ENCODE measurements at places on chromosomes 12 and 14.

DNA sequence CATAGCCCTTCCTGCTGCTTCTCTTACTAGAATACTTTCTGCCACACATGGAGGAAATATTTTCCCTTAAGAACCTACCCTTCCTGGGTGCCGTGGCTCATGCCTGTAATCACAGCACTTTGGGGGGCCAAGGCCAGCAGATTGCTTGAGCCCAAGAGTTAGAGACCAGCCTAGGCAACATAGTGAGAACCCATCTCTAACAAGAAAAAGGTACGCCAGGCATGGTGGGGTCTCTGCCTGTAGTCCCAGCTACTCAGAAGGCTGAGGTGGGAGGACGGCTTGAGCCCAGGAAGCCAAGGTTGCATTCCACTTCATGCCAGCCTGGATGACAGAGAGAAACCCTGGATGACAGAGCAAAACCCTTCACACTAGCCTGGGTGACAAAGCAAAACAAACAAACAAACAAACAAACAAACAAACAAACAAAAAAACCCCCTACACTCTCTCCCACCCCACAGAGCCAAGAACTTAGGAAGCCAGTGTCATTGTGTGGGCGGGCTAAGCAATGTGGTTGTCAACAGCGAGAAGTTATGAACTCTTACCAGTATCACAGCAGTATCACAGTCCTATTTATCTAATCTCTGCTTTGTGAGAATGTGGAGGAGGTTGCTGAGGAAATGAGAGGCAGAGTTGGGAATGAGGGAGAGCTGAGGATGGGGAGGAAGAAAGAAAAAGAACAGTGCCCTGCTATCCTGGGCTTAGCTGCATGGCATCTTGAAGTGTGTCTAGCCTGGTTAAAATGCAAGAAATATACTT lies 53.8 kb upstream of the CLEC14A start:
- DNase-seq, result no peak

- DNase-seq, result no peak
These were observed 180.7 kb downstream of the PHLDA1 start for GRCh38 chr12:75850721-75851462.

DNA sequence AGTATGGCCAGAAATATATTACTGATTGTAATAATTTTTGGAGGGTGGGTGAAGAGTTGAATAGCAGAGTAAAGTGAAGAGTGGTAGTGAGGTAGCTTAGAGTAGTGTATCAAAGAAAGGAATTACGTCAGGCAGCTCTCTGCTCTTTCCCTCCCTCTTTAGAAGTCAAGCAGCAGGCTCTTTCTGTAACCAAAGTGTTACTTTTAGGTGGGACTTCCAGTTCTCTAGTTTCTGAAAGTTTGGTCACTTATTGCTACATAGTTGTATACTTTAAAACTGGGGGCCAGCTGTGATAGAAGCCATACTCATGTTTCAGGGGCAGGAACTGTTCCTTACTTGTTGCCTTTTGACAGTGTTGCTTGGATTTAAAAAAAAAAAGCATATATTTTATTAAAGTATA lies 30.6 kb downstream of the ATF7IP start:
- DNase-seq, result no peak

GRCh38 chr14:61264010-61264571 lies 17.0 kb downstream of the TMEM30B start:
- no peak for DNase-seq

- DNase-seq, result no peak
These were observed 95.7 kb upstream of the SOX5 start for GRCh38 chr12:24044941-24045703.

GRCh38 chr12:32379213-32379612 lies 20.1 kb upstream of the FGD4 start:
- DNase-seq, result no peak

DNA sequence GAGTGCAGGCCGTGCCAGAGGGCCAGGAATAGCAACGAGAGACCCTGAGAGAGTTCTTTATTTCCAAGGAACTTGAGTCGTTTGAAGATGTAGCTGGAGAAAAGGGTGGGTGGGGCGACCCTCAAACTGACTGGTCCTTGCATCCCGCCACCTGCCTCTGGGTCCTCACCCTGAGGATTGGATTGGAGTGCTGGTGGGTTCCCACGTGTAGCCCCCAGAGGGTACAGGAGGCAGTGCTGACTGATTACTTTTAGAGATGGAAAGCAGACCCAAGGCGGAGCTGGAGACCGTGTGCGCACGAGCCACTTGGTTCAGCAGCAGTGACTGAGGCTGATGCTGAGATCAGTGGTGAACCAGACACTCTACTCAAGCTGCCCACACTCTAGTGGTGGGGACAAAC lies 6.9 kb downstream of the EMG1 start:
- DNase-seq, result no peak

GRCh38 chr14:38522724-38523123 lies 266.8 kb upstream of the CLEC14A start:
- no peak for DNase-seq

DNA sequence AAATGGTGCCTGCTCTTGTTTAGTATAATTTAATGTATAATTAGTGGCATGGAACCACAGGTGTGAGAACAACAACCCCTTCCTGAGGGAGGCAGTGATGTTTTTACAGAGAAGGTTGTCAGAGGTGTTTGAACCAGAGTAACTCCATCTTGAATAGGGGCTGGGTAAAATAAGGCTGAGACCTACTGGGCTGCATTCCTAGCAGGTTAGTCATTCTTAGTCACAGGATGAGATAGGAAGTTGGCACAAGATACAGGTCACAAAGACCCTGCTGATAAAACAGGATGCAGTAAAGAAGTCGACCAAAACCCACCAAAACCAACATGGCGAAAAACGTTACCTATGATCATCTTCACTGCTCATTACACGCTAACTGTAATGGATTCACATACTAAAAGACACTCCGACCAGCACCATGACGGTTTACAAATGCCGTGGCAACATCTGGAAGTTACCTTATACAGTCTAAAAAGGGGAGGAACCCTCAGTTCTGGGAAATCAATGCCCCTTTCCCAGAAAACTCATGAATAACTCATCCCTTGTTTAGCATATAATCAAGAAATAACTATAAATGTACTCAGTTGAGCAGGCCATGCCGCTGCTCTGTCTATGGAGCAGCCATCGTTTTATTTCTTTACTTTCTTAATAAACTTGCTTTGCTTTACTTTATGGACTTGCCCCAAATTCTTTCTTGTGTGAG lies 47.8 kb upstream of the LTA4H start:
- no peak for DNase-seq

DNA sequence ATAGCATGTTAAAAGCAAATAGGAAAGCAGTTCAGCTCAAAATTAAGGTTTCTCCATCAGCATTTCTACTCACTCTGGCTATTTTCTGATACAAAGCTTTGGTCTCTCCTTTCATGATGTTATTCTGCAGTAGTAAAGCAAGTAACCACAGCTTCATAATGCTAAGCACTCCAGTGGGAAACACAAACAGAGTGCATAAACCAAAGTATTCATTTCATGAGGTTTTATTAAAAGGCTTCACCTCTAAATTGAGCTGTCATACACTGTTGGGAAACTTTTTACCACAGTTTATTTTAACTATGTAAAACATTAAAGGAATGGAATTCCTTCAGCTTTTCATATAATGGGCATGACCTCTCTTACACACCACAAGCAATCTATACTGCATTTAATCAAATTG lies 157.9 kb upstream of the LMO3 start:
- DNase-seq, result no peak

DNA sequence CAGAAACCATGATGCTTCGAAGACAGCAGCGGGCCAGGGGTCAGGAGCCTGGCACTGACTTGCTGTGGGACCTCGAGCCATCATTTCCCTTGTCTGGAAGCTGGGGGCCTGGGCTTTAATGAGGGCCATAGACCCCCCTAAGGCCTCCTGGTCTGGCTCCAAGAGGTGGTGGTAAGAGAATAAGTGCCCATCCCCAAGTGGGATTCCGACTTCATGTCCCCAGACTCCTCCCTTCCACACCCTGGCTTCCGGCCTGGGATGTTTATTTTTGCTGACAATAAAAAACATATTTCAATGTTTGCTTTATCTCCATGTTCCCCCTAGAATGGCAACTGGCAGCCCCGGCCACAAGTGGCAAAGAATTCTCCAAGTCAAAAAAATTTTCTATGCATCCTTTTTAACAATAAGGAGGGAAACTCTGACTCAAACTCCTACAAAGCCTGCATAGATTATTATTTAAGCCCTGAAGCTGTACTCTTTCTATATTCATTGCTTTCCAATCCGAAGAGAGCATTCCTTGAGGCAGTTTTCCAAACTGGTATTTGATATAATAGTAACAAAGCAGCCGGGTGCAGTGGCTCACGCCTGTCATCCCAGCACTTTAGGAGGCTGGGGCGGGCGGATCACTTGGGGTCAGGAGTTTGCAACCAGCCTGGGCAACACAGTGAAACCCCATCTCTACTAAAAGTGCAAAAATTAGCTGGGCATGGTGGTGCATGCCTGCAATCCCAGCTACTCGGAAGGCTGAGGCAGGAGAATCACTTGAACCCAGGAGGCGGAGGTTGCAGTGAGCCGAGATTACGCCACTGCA lies 84.0 kb downstream of the ITPK1 start:
- DNase-seq, result no peak

DNA sequence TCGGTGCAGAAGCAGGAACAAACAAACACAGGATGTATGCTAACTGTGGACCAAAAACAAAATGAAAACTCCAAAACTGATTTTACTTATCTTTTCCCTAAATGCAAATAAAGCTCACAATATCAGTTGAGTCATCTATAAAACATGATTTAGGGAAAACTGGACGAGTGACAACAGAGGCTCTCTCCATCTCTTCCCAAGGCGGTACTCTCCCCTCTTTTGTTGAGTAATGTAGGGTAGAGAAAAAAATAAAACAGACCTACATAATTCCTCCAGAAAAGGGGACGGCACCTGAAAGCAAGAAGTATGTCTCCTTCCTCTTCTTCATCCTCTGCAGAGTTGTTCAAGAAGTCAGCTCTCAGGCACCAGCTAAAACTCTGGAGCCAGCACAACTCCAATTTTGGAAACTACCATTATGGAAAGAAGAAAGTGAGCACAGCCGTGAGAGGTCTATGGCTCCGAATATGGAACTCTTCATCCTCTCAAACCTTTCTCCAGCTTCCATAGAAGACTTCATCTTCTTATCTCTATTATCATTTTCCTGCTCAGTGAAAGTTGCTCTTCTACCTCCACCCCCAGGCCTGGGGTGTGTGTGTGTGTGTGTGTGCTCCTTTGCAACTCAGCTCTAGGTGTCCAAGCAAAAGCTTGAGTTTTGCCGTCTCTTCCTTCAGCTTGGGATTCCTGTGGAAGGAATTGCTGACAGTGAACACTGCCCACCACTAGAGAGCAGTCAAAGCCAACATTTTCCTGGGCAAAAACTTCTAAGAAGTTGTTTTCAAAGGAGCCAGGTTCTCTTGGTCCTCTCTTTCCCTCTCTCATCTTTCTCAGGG lies 155.4 kb downstream of the DIO2 start:
- no peak for DNase-seq

DNA sequence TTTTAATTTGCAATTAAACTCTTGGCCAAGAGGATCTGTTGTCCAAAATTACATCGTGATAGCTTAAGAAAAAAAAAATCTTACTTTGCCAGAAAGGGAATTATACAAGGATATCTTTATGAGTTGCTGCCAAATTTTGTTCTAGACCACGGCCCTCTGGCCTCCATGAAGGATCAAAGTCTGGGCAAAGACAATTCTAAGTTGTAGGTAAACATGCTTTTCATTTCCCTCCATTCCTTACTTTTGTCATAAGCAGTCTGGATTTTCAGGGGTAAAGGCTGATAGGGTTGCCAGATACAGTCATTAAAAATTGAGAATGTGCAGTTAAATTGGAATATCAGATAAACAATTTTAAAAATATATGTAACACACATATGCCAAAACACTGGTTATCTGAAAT lies 135.1 kb downstream of the MON2 start:
- DNase-seq, result no peak

- no peak for DNase-seq
These were observed 290.6 kb downstream of the ZFP36L1 start for GRCh38 chr14:68502230-68502629.

GRCh38 chr12:124682425-124683151 lies 115.2 kb upstream of the NCOR2 start:
- no peak for DNase-seq

- DNase-seq, result no peak
These were observed 82.8 kb upstream of the BCL2L14 start for GRCh38 chr12:11987901-11988300.

GRCh38 chr12:83168751-83169150 lies 482.0 kb downstream of the TMTC2 start:
- DNase-seq, result no peak

GRCh38 chr12:107129315-107129930 lies 36.1 kb upstream of the CRY1 start:
- DNase-seq, result no peak

GRCh38 chr14:28780843-28781820 lies 14.5 kb downstream of the FOXG1 start:
- DNase-seq, result no peak

GRCh38 chr14:95085321-95085720 lies 72.0 kb downstream of the DICER1 start:
- DNase-seq, result no peak

GRCh38 chr12:94458877-94459727 lies 565 bp downstream of the CEP83 start:
- DNase-seq, result no peak

DNA sequence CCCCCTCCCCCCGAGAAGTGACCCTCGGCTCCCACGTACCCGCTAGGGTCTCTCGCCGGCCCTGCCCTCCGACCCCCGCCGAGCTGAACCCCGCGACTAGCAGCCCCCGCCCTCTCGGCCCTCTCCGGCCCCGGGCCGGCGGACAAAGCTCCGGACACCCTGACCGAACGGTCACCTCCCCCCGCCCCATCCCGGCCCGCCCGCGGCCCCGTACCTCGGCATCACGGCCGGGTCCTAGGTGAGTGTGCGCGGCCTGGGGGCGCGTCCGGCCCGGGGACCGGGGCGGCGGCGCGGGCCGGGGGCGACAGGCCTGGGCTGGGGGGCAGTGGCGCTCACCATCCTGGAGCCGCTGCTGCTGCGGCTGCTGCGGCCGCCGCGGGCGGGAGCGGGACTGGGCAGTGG lies at the start of gene FIGNL2:
Gene FIGNL2, minus strand, starts transcription at position 393 of the 402 bp plus-strand sequence. CDS start 26,305 bp downstream, outside the sequence.
- DNase-seq, result no peak

GRCh38 chr12:79634957-79635471 lies 55.8 kb downstream of the PAWR start:
- no peak for DNase-seq

- DNase-seq, result no peak
These were observed 114.3 kb upstream of the CAND1 start for GRCh38 chr12:67154901-67155300.

- no peak for DNase-seq
These were observed 13.7 kb upstream of the APOBEC1 start for GRCh38 chr12:7679251-7680045.

GRCh38 chr14:80653956-80654355 lies 287.6 kb downstream of the CEP128 start:
- DNase-seq, result no peak

GRCh38 chr12:64256166-64256800 lies 34.2 kb upstream of the KICS2 start:
- no peak for DNase-seq

All from activated T-cell treated with anti-CD3 and anti-CD28 coated beads for 4 hours (primary cell).